ENCODE measurements at places on chromosomes 4 and X. TPM values are rescaled to one million over a fixed set of nuclear protein-coding genes. Genes with fewer than 3 reads are reported as not detected.
A peak's percentile ranks its signal among the peaks of the same experiment; 100 is the strongest.

DNA sequence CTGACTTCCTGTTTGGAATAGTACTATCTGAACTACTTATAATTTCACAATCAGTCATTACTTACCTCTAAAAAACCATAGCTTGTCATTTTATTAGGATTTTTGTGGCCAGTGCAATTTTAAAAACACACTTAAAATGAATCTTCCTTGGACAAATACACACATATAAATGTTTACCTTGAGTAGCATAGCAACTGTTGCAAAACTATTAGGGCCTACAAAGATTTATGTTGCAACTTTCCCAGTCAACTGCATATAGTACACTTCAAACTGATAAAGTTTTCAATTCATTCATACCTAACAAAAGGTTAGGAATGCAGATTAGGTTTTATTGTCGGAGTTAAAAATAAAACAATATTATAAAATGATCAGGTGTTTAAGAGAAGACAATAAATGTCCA is 193.0 kb downstream of the PDGFC start:
- DNase-seq: no peak

Gene MAGEA10
- total RNA-seq: not detected

DNA sequence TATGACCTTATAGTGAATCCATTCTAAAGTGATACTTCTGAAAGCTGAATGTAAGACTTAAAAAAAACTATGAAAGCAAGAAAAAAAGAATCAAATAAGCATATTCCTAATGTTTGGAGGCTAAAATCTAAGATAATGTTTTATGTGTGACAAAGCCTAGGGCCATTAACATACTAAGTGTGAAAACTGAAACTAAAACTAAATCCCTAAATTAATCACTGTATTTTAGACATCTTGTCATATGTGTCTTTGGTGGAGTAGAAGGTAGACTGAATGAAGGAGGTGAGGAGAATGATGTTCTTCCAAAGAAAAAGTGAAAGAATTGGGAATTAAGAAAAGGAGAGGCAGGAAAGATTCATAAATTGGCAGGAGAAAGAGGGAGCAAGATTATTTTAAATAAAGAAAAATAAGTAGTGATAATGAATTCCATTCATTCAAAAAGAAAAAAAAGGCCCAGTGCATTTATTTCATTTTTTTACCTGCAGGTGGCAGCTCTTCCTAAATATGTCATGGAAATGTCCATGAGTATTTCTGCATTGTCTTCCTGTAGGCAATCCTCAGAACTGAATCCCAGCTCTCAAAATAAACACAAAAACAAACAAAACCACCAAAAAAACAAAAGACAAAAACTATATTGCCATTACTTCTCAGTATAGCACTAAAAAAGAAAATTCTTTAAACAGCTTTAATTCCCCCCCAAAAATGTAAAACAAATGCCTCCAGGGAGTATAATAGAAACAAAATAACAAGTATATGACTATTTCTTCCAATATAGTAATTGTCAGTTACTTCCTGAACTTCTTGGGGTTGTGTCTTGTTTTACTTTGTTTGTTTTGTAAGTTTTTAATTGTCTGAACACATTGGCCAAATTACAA is 17.0 kb upstream of the AP1AR start:
- no peak for DNase-seq

Gene RHOXF2B
- total RNA-seq: not detected

GRCh38 chr4:45693746-45694145 is 430.1 kb downstream of the GABRG1 start:
- no peak for DNase-seq

Gene PDCL2
- total RNA-seq: not detected

GRCh38 chr4:30950737-30951136 is 230.6 kb downstream of the PCDH7 start:
- no peak for DNase-seq

GRCh38 chr4:188030401-188030800 is 34.8 kb downstream of the ZFP42 start:
- DNase-seq: no peak

GRCh38 chrX:34849371-34849770 is 93.2 kb upstream of the FAM47B start:
- no peak for DNase-seq

Gene NSDHL
- 18.0 TPM for total RNA-seq

DNA sequence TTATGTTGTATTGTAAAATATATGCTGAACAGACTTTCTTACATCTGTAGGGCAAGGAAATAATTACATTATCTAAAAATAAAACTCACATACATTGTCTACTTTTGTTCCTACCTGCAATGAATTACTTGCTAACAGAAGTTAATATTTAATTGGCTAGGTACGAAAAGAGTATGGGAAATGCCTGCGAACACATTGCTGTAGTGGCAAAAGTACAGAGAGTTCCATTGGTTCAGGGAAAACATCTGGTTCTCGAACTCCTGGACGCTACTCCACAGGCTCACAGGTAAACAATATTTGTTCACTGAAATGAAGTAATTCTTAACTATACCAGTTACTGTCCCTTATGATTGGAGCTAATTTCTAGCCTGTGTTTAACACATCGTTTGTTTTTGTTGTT is 837.4 kb downstream of the ADGRL3 start:
- DNase-seq: no peak

DNA sequence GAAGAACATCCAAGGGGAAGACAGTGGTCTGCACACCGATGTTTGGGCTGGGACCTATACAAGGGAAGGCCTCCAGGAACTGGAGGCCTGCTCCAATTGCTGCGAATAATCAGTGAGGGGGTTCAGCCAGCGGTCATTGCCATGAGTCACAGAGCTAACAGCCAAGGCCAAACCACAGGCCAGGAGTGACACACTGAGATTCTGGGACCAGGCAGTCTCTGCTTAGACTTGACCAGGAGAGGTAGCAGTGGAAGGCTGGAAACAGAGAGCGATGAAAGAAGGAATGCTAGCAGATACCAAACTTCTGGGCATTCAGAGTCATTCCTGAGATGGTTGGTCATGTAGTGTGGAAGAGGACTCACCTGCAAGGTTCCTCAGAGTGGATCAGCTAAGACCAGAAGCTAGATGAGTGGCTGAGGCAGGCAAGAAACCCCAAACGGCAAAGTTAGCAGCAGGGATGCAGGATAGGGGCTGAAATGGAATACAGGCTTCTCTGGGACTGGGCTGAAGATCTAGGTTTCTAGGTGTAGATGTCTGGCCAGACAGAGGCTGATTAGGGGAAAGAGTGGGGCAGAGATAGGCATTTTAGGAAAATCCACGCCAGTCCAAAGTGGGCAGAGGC is 54.7 kb downstream of the CNGA2 start:
- DNase-seq: no peak

DNA sequence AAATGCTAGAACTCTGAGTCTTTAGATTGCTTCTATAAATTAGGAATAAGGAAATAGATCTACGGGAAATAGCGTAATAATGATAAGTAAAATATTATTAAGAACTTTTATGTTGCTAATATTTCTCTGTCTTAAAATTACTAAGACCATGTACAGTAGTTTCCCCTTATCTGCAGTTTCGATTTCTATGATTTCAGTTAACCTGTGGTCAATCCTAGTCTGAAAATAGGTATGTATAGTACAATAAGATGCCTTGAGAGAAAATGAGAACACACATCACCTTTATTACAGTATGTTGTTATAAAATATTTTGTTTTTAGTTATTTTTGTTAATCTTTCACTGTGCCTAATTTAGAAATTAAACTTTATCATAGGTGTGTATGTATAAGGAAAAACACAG is 92.6 kb downstream of the CCSER1 start:
- no peak for DNase-seq

DNA sequence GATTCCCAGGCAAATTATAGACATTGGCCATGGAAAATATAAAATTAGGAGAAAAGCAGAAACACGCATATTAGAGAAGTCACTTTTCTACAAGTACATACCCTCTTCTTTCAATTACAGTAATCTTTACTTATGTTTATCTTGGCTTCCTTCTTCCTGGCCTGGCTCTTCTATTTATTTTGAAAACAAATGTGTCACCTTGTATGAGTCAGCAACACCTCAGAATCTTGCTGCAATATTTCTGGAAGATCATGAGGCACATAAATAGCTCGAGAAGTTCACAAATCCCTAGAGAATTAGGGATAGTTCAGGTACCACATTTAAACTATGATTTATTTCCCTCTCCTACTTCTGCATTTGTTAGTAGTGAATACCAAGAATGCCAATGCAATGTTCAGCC is 124.6 kb downstream of the ANOS1 start:
- DNase-seq: no peak

DNA sequence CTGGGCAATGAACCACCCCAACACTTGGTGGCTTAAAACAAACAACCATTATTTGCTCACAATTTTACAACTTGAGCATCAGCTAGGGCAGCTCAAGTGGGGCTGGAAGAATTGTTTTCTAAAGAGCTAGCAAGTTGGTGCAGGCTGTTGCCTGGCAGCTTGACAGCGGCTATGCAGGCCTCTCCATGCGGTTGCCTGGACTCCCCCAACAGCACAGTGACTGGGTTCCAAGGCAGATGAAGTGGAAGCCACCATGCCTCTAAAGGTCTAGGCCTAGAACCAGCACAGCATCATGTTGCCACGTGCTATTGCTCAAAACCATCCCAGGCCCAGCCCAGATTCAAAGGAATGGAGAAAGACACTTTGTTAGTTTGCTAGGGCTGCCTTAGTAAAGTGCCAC is 114.8 kb downstream of the BCOR start:
- DNase-seq: no peak

Gene OPN1MW2
- not detected for total RNA-seq

Gene SSX2B
- total RNA-seq: not detected

Gene RBM47
- total RNA-seq: 6.0 TPM

GRCh38 chr4:86130160-86130933 is 229.5 kb downstream of the MAPK10 start:
- no peak for DNase-seq

DNA sequence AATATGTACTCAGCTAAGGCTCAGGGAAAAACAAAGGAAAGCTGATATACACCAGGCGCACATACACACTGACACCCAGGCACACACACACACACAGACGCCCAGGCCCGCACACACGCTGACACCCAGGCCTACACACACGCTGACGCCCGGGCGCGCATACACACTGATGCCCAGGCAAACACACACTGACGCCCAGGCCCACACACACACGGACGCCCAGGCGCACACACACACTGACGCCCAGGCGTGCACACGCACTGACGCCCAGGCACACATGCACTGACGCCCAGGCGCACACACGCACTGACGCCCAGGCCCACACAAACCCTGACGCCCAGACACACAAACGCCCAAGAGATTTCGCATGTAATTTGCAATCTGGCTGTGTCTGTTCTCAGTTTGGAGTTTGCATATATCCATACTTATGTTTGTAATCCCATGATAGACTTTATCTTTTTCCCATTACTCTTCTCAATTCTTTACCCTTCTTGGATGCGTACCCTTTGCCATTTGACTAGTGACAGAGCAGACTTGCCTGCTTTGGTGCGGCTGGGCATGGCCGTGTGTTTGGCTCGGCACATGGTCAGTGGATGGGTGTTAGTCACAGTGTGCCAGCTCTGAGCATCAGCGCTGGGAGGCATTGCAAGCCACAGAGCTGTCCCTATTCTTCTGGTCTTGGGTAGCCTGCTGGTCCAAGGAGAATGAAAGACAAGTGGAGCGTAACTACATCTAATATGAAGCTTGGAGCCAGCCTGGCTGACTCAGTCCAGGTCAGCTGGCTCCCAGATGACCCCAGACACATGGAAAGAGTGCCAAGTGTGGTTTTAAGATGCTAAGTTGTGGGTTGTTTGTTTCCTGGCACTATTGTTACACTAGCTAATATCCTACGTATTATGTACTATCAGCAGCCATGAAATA is 632.4 kb upstream of the ZFP42 start:
- DNase-seq: no peak

DNA sequence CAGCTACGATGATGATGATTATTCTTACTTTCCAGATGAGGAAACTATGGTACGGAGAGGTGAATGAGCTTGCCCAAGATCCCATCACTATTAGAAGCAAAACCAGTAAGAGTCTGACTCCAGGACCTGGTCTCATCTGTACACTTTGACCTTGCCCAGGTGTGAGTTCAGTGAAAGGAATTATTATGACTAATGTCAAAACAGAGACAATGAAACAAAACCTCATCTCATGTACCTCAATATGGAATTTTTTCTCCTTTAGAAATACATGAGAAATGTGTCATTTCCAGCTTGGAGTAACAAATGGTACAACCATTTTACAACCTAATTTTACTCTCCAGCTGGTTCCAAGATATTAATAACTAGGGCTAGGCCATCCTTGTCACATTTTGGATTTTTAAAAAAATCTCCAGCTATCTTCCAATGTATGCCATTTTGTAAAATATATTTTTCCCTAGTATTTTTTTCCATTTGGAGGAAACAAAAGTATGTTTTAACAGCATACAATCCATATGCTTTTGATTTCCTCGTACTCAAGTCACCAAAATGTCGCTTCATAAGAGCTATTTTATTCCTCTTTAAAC is 213.8 kb downstream of the PTTG2 start:
- no peak for DNase-seq

DNA sequence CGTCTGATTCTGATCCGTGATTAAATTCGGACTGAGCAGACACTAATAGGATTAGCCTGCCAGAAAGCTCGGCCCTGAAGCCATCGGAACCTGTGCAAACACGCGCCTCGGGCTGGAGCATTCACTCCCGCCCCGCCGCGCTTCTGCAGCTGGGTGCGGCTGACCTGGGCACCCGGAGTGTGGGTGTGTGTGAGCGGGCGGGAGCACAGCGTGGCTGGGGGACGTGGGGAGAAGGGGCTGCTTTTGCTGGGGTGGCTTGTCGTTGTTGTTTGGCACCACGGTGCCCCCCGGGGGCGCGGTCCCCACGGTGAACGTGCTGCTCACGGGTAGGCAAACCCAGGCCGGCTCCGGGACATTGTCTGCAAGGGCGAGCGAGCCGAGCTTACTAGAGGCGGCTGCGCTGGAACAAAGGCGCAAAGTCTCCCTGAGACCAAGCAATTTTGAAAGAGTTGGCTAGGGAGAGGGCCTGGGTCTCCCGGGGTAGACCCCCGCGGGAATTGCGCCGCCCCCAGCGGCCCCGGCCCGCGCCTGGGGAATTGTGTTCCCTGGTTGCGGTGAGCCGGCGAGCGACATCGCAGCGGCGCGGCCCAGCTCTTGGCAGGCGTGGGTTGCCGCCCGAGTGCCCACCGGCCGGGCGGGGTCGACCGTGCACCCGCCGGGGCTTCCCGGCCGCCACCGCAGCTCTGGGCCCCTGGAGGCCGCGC is 1.4 kb downstream of the MAMLD1 start:
- peak; percentile 35 for DNase-seq

Gene RNF128
- 11.3 TPM for total RNA-seq

GRCh38 chrX:137743414-137743813 is 177.5 kb downstream of the ZIC3 start:
- no peak for DNase-seq

GRCh38 chr4:23881674-23882337 is 8.0 kb downstream of the PPARGC1A start:
- no peak for DNase-seq

Gene IQCM
- not detected for total RNA-seq

Gene MFAP3L
- 34.4 TPM for total RNA-seq

- no peak for DNase-seq
These were observed 42.7 kb downstream of the PPARGC1A start for GRCh38 chr4:23847158-23847557.

DNA sequence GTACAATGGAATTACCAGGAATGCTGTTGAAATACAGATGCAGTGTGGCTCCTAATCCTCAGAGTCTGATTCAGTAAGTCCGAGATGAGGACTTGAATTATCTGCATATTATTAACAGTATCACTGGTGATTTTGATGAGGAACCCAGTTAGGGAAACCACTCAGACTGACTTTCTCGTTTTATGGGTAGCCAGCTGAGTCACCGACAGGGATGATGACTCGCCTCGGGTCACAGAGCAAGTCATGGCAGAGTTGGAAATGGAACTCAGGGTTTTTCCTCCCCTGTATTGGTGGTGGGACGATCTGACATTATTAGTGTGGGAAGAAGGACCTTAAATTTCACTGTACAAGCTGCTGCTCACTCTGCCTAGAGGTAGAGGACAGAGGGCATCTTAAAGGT is 51.3 kb downstream of the RTL9 start:
- DNase-seq: no peak

All from spinal cord (tissue), 10 donors.